Stimulated activated CD8-positive, alpha-beta memory T cell treated with anti-CD3 and anti-CD28 coated beads, Interleukin-2, amount 100 ng/mL, for 48 hours (primary cell): ENCODE measurements at places on chromosomes 3 and 15.

DNA sequence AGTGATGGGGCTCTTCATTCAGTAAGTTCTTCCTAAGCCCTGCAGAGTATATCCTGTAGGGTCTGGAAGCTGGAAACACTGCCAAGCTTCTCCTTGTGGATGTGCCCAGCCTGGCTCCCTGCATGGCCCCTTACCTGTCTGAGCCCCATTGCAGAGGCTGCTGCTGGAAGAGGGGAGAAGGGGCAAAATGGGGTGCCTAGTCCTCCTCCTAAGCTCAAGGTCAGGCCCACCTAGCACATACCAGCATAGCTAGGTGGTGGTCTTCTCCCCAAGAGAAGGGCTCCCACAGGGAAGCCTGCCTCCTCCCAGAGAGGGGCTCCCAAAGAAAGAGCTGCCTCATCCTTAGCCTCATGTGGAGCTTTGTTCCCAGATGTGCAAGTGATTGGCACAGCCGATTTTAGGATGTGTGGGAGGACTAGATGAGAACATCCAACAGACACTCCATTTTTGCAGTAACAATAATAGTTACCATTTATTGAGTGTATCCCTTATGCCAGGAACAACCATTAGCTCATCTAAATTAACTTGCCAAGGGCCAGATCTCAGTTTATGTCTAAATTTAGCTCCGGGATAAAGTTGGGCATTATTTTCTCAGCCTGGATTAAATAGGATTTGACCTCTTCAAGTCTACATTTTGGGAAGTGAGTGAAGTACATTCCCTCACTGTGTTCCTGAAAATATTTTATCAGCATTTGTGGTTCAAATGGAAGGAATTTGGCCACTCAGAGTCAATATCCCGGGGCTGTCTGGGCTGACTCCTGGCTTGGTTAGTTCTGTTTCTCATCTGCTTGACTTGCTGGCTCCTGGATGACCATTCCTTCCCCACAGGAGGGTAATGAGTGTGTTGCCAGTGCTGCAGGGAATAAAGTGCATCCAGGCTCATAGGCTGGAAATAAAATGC is 291.1 kb upstream of the ROPN1 start:
- DNase-seq, result no peak

DNA sequence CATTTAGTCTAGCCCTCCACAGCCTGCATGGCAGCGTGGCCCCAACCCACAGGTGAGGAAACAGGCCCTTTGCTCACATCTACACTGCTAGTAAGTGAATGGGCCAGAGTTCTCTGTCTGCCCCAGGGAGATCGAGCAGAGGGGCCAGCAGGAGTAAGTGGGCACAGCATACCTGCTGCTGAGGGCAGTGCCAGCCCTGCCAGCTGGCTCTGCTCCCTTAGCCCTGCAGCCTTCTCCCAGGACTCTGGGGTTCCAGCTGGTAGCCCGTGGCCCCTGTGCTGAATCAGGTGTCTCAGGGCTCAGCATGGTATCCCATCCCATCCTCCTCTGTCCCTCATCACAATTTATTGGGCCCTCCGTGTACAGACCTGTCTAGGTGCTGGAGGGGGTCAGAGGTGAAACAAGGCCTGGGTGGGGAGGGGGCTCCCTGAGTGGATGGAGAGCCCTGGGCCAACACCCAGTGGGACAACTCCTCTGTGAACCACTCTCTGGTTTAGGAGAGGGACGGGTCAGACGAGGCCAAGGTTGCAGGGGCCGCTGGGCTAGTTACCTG is 101.8 kb downstream of the DNAJB8 start:
- DNase-seq, result no peak

DNA sequence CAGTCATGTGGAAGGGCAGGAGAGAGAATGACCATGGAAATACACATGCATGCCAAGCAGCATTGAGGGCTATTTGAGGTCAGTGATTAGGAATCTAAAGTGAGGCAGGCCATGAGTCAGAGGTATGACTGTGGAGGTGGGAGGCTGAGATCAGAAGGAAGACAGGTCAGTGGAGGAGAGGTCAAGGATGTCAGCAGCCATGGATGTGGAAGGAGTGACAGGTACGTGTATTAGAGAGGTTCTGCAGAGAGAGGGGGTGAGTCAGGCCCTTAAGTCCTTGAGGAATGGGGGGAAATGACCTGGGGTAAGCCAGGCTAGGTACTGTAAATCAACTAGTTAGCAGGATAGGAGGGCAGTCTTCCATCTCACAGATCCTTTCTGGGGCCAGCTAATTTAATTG is 166.6 kb downstream of the ANO10 start:
- no peak for DNase-seq

- no peak for DNase-seq
Observed at GRCh38 chr3:179244878-179245277, 6.0 kb downstream of the KCNMB3 start.

- DNase-seq, result no peak
Observed at GRCh38 chr3:77271306-77271705, 231.4 kb downstream of the ROBO2 start.

GRCh38 chr3:25438791-25439555 is 10.9 kb downstream of the RARB start:
- no peak for DNase-seq

GRCh38 chr3:162538491-162538890 is 1041.9 kb downstream of the OTOL1 start:
- DNase-seq, result no peak

GRCh38 chr15:34243226-34243625 is 18.4 kb downstream of the EMC4 start:
- no peak for DNase-seq

- DNase-seq, result no peak
Observed at GRCh38 chr3:31903686-31904431, 77.2 kb downstream of the OSBPL10 start.

DNA sequence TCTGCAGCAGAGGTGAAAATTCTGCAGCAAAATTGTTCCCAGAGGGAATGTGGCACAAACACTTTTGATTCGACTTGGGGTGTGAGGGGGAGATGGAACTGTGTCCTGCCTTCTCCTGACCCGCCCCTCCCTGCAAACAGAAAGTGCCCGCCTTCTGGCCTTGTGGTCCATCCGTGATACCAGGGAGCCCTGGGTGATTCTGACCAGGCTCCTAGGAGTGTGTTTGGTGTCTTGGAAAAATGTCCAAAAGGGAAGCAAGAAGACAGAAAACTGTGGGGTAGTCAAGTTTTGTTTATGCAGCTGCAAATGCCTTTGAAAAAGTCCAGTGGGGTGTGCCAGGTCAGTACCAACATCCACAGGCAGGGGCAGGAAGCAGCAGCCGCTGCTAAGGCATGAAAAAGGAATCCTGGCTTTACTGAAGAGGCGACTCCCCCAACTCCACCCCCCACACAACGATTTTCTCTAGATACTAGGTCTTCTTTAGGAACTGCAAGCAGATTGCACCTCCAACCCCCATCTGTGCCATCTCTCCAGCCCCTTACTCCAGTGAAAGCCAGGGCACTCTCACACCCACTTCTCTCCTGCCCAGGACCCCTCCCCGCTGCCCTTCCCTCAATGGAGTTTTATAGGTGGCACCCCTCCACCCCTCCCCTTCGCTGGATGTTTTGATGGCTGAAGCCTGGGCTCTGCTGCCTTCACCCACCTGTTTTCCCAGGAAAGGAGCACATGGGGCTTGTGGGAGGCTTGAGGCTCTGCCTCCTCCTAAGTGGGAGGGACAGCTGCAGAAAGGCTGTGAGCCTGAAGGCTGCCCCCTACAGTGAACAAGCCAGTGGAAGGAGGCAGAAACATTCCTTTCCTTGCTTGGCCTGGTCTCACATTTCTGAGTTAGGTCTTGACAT is 82.4 kb upstream of the HERC1 start:
- DNase-seq, result no peak

DNA sequence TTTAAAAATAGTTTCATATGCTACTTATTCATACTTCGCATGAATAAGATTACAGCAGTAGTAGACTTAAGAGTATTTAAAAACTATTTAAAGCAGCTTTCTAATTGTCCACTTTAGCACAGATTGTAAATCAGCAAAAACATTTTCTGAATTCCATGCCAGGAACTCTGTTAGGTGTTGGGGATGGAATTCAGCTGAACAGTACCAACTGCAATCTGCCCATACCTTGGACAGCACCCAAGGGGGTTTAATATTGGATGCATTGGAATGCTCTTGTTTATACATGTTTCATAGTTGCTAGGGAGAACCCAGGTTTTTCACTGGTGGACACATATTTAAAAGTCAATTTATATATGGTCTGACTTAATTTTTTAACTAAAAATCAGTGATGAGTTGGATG is 74.8 kb downstream of the PPM1L start:
- no peak for DNase-seq

GRCh38 chr3:109346770-109347295 is 9.5 kb upstream of the DPPA4 start:
- DNase-seq, result no peak

DNA sequence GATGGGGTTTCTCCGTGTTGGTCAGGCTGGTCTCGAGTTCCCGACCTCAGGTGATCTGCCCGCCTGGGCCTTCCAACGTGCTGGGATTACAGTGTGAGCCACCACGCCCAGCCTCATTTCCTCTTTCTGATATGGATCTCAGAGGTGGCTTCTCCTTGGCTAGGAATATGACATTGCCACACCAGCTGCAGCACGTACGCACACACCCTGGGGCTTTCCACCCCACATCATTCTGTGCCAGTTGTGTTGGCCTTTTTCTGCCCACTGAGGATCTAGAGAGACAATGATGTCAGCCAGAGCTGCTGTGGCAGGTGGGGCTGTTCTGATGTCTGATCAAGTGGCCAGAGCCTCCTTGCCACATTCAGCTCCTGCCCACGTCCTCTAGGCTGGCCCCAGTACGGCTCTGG is 29.0 kb downstream of the TMEM45A start:
- DNase-seq, result no peak

DNA sequence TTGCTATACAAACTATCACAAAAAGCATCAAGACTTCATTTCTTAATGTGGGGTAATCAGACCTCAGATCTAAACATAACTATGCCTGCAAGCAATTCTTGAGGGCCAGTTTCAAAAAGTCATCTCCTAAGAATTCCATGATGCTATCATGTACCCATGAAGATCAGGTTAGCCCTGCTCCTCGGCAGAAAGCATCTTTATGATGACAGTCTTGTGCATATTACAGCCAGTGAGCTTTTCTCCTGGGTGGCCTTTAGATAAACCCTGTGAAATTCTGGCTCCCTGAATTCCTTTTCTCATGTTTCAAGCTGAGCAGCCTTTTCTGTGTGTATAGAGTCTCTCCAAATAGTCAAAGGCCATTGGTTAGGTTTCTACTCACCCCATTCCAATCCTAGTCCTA is 201.9 kb upstream of the MCTP2 start:
- DNase-seq, result no peak

DNA sequence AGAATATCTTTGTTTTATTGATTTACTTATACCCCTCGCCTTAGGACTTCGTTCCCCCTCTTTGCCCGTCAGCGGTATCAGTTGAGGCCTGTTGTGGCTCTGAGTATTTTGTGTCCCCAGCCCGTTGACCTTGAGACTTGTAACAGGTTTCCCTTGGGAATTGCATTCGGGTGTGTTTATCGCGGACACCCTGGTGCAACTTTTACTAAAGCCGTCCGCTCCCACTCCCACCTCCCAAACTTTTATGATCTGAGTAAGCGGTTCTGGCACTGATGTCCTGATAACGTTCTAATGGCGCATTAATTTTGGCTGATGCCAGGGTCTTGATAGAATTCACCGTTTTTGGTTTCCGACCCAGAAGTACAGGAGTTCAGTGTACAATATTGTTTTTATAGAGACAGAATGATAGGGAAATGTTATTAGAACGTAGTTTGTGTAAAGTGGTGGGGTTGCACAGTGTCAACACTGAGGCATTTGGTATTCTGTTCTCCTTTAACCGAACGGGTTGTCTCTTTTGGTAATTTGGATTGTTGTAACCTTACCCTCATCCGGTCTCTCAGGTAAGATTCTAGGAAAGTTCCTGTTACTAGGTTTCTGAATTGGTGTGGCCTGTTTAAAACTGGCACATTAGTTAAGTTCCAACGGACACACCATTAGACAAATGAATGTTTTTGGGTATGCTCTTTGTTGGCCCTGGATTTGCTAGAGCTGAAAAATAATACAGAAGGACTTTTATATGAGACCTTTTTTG is 47.8 kb downstream of the OIP5 start:
- DNase-seq, result no peak
